ENCODE measurements at places on chromosomes 11 and 22.
A peak's percentile ranks its signal among the peaks of the same experiment; 100 is the strongest.

- DNase-seq: no peak
Observed at GRCh38 chr11:95426823-95427462, 195.9 kb upstream of the SESN3 start.

DNA sequence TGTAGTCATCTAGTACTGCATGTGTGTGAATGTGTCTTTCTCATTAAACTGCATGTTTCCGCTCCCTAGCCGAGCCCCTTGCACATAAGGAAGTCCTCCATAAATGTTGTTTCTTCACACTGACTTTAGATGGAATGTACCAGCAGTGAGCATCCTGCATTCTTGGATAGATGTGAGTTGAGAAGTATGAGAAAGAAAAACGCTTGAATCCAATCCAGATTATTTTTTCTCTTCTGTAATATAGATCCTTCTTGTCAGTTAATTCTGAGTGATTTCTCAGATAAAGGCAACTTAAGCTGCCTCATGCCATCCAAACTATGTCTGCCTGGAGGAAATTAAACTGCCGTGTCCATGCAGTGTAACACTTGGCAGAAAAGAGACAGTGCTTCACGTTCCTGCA lies 268.1 kb upstream of the ISX start:
- no peak for DNase-seq

DNA sequence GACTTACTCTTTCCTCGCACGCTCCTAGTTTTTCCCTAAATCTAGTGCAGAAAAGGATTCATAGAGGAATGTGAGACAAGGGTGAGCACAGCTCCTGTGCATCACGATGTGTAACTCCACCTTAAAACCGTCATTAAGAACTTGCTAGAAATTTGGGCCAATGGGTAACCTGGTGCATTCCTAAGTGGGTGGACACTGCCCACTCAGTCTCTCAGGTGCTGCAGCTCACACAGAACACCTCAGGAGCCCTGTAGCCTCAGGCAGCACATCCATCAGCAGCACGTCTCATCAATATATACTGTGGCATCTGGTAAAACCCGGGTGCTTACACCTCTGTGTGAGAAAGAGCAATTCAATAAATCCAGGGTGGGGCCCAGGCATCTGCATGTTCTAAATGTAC lies 12.4 kb downstream of the POU2AF3 start:
- DNase-seq: no peak

- no peak for DNase-seq
Observed at GRCh38 chr11:130522284-130522961, 74.0 kb downstream of the ADAMTS15 start.

DNA sequence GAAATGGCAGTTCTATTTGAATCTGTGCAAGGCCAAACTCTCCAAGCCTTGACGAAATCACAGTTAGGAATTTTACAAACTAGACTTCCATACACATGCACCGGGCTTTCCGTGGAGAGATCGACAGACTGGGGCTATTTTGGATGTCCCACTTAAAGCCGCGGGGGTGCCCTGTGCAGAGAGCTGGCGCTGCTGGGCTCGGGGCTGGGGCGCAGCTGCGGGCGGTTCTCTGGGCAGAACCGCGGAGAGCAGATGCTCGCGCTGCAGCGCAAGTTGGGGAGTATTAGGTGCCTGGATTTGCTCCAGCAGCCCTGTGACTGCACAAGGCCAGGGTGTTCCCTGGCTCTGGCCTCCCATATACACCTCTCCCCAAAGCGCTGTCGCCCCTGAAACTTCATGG lies 67.2 kb downstream of the SPATA19 start:
- DNase-seq: no peak

- DNase-seq: no peak
Observed at GRCh38 chr11:9639985-9640384, 23.9 kb upstream of the SWAP70 start.

- no peak for DNase-seq
Observed at GRCh38 chr11:79678780-79679452, 238.1 kb upstream of the TENM4 start.

- no peak for DNase-seq
Observed at GRCh38 chr11:125344846-125345420, 151.1 kb downstream of the FEZ1 start.

DNA sequence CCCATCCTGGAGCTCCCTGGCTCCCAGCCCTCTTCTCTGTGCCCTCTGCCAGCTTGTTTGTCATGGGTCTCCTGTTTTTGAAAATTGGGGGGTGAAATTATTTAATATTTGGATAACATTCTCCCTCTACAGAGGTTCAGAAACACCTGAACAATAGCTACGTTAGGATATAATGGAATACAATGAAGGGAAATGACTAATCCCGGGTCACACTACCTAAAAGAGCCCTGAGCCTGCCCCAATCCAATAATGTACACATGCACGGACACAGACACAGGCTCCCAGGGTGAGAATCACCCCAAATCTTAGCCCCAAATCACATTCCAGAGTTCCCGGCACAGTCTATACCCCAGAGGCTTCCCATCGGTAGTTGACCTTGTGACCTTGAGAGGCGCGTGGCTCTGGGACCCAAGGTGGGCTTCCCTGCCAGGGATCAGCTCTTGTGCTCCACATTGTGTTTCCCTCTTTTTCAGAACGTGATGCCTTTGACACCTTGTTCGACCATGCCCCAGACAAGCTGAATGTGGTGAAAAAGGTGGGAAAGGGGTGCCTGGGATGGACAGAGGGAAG lies 135.5 kb downstream of the PARVA start:
- DNase-seq: no peak

DNA sequence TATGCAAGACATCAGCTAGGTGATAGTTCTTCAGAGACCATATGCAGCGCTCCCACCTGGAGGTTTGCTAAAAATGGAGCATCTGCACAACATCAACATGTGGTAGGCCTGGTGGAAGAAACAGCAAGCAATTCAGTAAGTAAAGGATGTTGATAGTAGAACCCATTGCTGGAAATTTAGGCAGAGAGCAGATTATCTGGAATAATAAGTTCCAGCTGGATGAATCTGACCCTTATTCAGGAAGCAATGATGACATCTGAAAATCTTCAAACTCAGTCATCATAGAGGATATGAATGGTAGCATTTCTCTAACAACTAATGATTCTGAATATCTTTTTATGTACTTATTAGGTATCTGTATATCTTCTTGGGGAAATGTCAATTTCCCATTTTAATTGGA lies 225.2 kb upstream of the ANO3 start:
- no peak for DNase-seq

DNA sequence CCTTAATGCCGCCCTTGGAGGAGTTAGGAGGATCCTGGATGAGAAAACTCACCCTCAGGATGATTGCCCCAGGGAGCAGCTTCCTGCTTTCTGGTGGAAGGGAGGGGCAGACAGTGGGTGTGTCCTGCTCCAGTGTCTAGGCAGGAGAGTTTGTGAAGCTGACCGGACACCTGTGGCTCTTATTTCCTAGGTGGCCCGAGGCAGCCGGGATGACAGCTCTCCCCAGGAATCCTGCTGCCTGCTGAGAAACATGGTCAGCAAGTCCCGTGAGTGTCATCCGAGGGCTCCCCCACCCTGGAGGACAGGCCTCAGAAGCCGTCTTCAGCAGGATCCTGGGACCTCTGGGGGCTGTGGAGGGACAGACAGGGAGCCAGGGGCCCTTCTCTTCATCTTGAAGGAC lies 50.4 kb downstream of the ST3GAL4 start:
- DNase-seq: no peak

DNA sequence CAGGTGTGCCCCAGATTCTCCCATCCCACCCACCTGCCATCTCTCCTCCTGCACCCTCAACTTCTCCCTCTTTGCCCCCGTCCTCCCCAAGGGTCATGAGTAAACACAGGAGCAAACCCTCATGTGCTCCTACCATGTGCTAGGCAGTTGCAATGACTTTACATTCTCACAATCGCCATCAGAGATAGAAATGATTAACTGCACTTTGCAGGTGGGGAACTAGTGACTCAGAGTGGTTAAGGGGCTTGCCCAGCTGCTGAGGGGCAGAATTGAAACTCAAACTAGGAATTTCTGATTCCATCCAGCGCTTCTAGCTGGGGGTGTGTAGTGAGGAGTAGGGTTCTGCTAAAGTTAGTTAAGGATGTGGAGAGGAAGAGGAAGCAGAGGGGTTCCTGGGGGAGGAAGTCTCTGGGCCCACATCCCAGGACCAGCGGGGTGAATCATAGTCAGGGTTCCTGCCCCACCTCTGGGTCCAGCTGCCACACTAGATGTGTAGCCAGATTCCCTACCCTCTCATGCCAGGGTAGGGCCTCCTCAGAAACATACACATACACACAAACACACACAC lies 16.0 kb upstream of the PRG2 start:
- DNase-seq: peak; percentile 40

- DNase-seq: no peak
Observed at GRCh38 chr11:63510360-63511047, 4.6 kb downstream of the LGALS12 start.

- no peak for DNase-seq
Observed at GRCh38 chr11:79488286-79488685, 47.5 kb upstream of the TENM4 start.

DNA sequence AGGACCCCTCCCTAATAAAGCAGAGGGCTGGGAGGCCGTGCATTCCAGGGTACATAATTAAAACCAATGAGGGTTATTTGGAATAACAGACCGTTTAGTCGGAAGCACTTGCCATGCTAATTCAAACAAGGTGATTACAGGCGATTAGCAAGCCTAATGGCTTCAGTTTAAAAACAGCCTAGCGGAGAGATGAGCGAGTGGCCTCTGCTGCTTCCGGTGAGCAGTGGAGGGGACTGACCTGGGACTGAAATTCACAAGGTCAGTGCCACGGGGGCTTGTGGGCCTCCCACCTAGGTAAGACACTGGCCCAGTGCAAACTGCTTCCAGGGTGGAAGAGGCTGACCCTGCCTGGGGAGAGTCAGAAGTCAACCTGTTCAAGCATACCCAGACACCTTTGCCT lies 56.8 kb upstream of the ALX4 start:
- no peak for DNase-seq

DNA sequence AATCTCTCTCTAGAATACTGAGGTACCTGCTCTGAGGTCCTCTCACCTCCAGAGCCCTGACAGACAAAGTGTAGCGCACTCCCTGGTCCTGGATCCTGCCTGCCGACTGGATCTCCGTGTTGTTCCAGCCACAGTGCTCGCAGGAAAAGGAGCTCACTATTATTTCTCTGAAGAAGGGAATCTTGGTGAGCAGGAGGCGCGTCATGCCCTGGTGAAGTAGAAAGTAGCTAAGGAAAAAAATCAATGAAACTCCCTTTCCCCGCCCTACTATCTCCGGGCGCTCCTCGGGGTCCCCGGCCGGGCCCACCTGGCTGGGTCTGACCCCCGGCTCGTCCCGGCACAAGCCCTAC lies 412 bp downstream of the ZPR1 start:
- DNase-seq: no peak

DNA sequence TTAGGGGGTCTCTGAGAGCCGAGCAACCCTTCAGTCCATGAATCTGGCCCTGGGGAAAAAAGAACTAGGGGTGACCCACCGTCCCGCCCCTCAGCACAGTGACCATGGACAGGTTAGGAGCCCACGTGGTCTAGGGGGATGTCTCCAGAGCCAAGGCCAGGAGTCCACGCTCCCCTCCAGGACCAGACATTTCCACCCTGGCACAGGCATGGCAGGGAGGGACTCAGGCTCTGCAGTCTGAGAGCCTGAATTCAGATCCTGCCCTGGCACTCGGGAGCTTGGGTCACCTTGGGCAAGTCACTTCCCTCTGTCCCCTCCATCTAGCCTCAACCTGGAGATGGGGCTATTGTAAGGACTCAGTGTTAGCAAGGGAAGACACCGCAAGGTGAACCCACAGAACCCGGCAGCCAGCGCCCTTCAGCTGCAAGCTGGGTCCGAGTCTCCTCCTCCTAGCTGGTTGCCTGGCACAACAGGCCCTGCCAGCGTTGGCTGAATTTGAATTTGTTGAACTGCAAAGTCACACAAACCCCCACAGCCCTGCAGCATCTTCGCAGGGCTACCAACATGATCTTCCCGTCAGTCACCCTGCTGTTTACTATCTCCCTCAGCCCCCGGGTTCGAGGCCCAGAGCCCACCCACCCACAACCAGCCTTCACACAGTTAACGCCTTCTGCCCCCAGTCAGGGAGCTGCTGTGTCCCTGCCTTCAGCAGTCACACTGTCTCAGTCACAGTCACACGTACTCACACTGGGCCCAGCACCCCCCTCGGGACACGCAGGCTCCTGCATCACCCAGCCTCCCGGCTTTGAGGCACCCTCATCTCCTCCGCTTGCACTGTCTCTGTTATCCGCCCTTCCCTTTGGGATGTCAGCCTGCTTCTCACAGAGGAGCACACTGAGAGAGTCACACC lies 603 bp upstream of the PDGFB start:
- no peak for DNase-seq

- no peak for DNase-seq
Observed at GRCh38 chr22:28927630-28928029, 44.3 kb downstream of the ZNRF3 start.

DNA sequence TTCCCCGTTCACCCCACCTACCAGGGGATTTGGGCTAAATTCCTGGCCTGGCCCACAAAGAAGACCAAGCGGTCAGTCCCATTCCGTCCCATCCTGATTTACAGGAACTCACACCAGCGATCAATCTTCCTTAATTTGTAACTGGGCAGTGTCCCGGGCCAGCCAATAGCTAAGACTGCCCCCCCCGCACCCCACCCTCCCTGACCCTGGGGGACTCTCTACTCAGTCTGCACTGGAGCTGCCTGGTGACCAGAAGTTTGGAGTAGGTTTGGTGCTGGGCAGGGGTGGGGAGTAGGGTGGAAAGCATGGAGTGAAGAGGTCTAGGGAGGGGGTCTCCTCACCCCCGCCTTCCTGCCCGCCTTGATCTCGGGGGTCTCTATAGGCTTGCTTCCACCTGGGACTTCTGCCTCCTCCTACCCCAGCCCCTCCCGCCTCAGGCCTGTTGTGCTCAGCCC lies at the start of gene SERPING1:
TSS of gene SERPING1 (plus strand) at position 225 of the 455 bp plus-strand sequence. CDS start 586 bp downstream, outside the sequence.
- no peak for DNase-seq
